ENCODE measurements at places on chromosomes 7 and 10.

GRCh38 chr7:132321387-132321786, 254.9 kb downstream of the PLXNA4 start:
- no peak for DNase-seq

DNA sequence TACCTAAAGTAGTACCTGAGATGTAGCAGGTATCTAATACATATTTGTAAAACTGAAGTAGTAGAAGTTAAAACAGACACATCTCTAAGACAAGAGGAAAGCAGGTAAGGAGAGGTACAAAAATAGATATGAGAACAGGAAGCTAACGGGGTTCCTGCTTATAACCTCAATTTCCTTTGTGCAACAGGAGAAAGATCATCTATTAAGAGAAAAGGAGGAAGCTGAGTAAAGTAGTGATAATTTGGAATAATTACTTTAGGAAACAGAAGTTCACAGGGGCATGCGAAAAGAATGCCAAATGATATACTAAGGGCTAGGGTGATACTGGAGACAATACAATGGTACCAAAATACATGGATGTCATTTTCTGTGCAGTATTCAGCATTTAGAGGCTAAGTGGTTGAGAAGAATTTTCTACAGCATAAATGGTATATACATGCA, 108.7 kb downstream of the NRBF2 start:
- DNase-seq, result no peak

DNA sequence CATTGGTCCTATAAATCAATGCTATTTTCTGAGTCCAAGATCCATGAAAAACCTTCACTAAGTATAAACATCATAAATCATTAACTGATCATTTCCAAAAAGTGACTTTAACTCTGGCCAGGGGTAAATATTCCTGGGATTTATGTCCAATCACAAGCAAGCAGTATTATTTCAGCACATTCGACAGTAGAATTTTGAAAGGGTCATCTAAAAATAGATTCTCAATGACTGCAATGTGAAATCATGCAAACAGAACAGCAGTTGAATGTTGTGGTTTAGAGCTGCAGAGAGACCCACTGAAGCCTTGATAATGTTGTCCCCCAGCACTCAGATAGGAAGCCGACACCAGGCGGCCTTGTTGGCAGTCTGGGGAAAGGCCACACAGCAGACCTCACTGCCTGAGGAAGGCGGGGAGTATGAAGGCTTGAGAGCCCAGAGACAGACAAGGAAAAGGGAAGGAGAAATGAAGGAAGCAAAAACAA, 38.1 kb downstream of the FAM107B start:
- DNase-seq, result peak; percentile 72

- DNase-seq, result peak; percentile 30
These were observed 97.4 kb downstream of the RAB18 start for GRCh38 chr10:27601503-27601902.

DNA sequence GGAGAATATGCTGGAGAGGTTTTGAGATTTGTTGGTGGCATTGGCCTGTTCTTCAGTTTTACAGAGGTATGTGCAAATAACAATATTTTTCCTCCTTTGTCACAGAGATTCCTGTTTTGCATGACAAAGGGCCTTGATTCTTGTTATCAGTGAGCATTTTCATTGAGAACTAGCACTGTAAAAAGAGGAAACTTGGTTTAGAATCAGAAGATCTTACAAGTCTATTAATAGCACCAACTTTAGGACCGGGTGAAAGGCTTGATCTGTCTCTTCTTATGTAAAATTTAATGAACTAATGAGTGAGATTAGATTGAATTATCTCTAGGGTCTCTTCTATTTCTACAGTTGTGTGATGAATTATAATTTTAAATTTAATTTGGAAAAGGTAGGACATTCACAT, 25.5 kb downstream of the TSPAN13 start:
- DNase-seq, result no peak

DNA sequence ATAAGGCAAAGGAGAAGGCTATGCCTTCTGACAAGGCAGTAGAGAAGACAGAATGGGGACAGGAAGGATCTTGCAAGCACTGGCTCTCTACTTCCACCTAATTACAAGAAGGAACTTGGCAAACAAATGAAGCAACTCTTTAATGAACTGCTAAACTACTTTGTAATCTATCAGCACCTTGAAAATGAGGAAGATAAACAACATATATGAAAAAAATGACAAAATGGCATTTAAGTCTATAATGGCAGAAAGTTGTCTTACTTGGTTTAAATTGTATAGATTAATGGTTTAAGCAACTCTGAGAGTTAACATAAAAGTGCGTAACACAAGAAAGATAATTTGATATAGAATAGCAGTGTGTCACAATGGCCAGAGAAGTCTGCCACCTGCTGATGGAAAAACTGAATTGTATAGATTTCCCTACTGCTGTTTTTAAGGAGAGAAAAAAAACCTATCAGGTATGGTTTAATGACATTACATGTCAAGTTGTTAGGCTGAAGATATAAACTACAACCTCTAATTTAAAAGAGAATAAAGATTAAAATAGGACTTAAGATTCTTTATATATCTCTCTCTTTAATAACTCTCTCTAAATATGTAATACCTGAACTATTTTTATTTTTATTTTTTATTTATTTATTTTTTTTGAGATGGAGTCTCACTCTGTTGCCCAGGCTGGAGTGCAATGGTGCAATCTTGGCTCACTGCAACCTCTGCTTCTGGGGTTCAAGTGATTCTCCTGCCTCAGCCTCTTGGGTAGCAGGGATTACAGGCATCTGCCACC, 11.8 kb downstream of the NT5C3A start:
- DNase-seq, result no peak

- DNase-seq, result no peak
These were observed 113.3 kb downstream of the CYTH3 start for GRCh38 chr7:6159097-6159483.

DNA sequence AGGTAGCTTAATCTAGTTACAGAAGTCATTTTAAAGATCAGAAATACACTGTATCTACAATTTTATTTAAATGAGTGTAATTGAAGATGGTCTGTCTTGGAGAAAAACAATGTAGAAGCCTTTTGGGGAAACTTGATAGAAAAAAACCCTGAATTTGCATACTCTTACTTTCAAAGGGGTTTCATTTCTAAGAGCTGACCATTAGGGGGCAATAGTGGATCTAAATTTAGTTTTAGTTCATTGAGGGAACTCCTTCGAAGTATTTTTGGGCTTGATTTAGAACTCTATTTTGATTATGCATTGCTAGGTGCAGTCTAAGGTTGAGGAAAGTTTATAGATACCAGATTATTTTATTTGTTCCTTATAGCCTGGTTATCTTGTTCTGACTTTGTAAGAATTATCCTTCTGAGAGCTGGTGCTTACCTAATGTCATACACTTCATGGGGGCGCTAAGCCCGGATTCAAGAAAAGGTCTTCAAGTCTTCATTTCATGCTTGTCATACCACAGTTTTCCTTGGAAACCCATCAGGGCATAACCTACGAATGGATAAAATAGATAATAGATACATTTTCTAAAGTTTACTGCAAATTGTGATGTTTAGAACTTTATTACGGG, 69.1 kb upstream of the MXI1 start:
- peak; percentile 63 for DNase-seq

All from spinal cord (tissue), 10 donors.